ENCODE measurements at places on chromosomes 2 and 18. TPM values are rescaled to one million over a fixed set of nuclear protein-coding genes. Genes with fewer than 3 reads are reported as not detected.

The ACMSD gene
- not detected for total RNA-seq

The SNRPD1 gene
- 114 TPM for total RNA-seq

The PDE11A gene
- total RNA-seq = not detected

The ADRA2B gene
- total RNA-seq = 0.09 TPM

The ABCA12 gene
- total RNA-seq = not detected

The RAD51AP2 gene
- total RNA-seq = not detected

The DHRS9 gene
- not detected for total RNA-seq

The FBXO36 gene
- 1.4 TPM for total RNA-seq

The VIT gene
- total RNA-seq = not detected

The RAX gene
- not detected for total RNA-seq

The MRO gene
- total RNA-seq = not detected

The ALK gene
- not detected for total RNA-seq

The SIGLEC15 gene
- total RNA-seq = not detected

The RFTN2 gene
- not detected for total RNA-seq

The CCDC93 gene
- total RNA-seq = 42.0 TPM

The KATNAL2 gene
- total RNA-seq = 0.79 TPM

The POTEF gene
- not detected for total RNA-seq
